ENCODE measurements at places on chromosomes 13 and 19.

GRCh38 chr13:98541191-98541590 is 35.7 kb downstream of the STK24 start:
- no peak for DNase-seq

DNA sequence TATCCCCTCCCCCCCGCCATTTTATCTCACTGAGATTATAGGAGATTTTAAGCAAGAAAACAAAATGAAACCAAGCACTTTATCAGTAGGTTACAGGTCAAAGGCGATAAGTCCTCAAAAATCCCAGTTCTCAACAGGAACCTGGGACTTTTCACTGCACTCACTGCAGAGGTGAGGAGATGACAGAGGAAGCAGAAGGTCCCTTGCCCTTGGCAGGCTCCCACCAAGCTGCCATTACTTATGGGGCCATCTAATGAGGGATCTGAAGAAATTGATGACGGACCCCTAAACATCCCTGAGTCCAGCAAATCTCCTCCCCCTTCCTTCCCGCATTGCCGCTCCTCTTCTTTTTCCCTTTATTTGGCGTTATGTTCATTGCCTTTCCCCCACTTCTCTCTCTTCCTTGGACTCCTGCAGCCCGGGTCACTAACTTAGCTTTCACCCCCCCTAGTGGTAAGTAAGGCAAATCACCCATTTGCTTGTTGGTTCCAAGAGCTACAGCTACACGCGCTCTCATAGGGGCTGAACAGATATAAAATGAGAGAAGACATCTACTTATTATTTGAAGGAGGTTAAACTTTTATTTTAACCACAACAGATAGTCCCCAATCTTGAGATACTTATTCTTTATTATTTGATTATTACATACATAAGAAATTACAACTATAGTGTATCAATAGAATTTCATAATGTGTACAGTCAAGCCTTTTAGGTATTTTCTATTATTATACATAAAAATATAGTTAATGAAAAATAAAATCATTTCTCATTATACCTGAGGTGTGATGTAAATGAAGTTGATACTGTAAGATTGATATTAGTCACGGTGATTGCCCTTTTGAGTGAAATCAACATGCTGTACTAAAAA is 52.0 kb upstream of the ARGLU1 start:
- peak; percentile 61 for DNase-seq

DNA sequence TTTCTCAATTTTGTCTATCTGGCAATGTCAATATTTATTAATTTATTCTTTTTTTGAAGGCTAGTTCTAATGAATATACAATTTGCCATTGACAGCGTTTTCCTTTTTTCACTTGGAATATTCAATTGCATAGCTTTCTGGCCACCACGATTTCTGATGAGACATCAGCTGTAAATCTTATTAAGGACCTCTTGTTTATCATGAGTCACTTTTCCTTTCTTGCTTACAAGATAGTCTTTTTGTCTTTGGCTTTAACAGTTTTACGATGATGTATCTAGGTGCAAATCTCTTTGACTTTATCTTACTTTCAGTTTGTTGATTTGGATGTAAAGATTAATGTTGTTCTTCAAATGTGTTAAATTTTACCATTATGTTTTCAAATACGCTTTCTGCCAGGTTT is 991.6 kb upstream of the SLC10A2 start:
- DNase-seq = no peak

DNA sequence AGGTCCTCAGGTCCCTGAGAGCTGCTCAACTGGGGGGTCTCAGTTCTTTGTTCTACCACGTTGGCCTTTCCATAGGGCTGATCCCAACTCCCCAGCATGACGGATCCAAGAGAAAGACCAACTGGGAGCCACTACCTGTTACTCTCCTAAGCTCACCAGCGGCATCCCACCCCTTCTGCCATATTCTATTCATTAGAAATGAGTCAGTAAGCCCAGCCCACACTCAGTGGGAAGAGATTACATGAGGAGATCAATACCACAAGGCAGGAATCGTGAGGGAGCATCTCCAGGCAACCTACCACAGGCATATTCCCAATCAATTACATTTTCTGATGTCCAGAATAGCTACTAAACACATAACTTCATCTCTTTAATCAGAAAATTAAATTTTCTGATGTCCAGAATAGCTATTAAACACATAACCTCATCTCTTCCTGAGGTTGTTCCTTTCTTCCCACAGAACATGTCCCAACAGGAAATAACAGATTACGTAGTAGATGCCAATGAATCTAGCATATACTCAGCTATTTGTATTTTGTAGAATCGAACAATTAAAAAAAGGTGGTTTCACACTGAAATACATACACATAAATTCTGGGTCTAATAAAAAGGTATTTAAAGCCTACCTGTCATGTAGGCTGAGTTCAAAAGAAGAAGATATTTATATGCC is 708.1 kb upstream of the ARGLU1 start:
- DNase-seq = no peak

DNA sequence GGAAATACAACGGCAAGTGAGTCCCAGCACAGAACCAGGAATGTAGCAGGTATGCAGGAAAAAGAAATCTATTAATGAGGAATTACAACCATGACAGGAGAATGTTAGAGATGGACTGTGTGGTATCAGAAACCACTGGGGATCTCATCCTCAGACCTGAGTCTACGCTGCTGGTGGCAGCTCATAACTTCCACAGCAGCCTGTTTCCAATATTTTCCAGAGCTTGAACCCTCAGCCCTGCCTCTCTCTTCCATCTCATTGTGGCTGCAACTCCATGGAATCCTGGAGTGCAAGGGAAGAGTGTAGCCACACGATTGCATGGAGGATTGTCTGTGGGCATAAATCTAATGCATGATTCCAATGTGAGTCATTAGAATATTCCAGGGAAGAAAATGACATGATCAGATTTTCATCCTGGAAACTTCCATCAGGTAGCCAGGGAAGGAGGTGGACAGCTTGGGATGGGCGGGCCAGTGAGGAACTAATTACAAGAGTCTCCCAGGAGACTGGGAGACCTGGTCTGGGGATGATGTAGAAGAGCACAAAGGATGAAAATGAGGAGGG is 14.9 kb downstream of the PLA2G4C start:
- DNase-seq = no peak

DNA sequence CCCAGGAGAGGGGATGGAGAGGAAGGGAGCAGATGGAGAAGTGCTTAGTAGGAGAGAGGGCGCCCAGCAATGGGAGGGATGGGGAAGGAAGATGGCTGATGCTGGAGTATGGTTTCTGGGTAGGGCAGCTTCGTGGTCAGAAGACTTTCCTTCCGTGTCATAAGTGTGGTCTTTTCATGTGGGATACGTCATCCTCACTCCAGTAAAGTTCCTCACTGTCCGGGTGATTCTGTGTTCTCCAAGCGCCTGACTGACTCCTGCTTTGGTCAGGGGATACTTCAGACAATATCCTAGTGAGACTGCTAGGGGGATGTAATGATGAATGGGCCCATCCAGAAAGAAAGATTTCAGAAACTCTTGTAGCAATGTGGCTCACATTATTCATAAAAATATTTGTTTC is 3.9 kb upstream of the OR10H3 start:
- DNase-seq = no peak

DNA sequence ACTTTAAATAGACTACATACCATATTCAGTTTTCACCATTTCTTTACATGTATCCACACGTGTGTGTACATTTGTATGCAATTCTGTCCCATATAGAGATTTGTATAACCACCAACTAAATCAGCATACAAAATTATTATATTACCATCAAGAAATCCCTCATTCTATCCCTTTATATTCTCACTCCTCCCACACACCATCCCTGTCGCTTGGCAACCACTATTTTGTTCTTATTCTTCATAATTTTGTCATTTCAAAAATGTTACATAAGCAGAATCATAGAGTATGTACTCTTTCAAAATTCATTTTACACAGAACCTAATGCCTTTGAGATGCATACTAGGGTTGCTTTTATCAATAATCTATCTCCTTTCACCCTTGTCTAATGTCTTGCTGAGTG is 740.5 kb downstream of the SLITRK5 start:
- no peak for DNase-seq

DNA sequence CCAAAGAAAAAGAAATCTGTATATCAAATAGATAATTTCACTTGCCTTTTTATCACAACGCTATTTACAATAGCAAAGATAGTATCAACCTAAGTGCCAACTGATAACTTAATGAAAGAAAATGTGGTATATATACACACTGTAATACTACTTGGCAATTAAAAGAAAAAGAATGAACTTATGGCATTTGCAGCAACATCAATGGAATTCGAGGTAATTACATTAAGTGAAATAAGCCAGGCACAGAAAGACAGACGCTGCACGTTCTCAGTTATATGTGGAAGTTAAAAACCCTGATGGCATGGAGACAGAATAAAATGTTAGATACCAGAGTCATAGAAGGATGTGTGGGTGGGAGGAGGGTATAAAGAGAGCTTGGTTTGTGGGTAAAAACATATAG is 1260.5 kb upstream of the PCDH9 start:
- no peak for DNase-seq

- DNase-seq = no peak
These were observed 32.8 kb upstream of the NANOS3 start for GRCh38 chr19:13844130-13844631.

DNA sequence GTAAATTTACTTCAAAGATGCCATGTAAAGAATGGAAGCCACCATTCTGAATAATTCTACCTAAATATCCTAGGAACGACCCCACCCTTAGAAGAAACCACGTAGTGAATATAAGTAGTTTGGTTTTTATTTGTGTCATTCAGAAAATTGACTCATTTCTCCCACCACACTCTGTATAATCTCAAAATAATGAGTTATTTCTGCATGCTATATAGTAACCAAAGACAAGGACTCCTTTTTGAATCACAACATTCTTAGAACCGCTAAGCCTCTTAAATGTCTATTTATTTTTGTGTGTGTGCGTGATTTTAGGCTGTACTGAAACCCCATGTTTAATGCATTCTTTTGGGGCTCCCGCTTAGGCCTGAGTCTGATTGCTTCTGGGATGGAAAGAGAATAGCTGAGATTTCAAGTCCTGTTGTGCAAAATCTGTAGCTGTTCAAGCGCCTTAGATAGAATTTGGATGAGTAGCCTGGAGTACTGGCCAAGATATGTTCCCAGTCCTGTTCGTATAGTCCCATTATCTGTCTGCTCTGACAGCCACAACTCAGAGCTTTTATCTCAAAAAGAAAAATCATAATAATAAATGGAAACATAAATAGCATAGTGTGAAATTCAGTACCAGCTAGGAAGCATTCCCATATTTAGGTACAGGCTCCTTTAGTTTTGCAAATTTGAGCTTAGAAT is 532.4 kb upstream of the NBEA start:
- no peak for DNase-seq

GRCh38 chr19:45778010-45778661 is 4.2 kb downstream of the DMPK start:
- DNase-seq = no peak

GRCh38 chr19:8973501-8974091 is 36.6 kb downstream of the MUC16 start:
- no peak for DNase-seq

- no peak for DNase-seq
These were observed 690 bp downstream of the KMT2B start for GRCh38 chr19:35718345-35719041.

GRCh38 chr19:31064491-31064890 is 284.7 kb downstream of the TSHZ3 start:
- no peak for DNase-seq

- DNase-seq = no peak
These were observed 86.1 kb downstream of the DHRS12 start for GRCh38 chr13:51717786-51718398.

DNA sequence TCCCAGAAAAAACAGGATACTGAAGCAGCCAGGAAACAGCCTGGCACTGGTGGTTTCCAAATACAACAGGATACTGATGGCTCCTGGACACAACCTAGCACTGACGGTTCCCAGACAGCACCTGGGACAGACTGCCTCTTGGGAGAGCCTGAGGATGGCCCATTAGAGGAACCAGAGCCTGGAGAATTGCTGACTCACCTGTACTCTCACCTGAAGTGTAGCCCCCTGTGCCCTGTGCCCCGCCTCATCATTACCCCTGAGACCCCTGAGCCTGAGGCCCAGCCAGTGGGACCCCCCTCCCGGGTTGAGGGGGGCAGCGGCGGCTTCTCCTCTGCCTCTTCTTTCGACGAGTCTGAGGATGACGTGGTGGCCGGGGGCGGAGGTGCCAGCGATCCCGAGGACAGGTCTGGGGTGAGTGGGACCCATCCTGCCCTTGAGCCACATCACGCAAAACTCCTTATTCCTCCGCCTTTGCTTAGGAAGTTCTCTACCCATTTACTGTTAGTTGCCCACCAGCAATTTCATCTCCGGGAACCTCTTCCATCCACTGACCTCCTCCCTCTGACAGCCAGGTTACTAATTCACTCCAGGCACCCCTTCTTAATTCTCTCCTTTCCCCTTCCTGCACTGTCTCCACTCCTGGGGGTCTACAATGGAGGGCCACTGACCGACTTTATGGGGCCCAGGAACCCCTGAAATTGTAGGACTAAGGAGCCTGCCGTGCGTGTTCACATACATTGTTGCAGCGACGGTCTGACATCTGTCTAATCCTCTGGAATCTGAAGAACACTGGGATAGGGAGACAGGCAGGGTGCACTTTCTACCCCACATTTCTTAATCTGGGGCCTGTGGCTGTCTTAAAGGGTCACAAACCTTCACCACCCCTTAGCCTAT is 1.2 kb downstream of the ITPKC start:
- DNase-seq = no peak
